Immature natural killer cell (primary cell): ENCODE measurements at places on chromosomes 6 and 20. TPM values are rescaled to one million over a fixed set of nuclear protein-coding genes. Genes with fewer than 3 reads are reported as not detected.

Gene BIRC7
- not detected for polyA plus RNA-seq

Gene NPEPL1
- 10.1 TPM for polyA plus RNA-seq

Gene RBM24
- not detected for polyA plus RNA-seq

Gene ECT2L
- not detected for polyA plus RNA-seq

Gene FAM209B
- polyA plus RNA-seq, result 0.56 TPM

Gene SYNDIG1
- polyA plus RNA-seq, result not detected

Gene LAMA2
- polyA plus RNA-seq, result 0.34 TPM

Gene MUC21
- polyA plus RNA-seq, result not detected

Gene HSF2
- 12.2 TPM for polyA plus RNA-seq

Gene SIRPD
- polyA plus RNA-seq, result 0.35 TPM

Gene PPT2
- polyA plus RNA-seq, result 13.1 TPM

Gene SLC22A1
- 0.44 TPM for polyA plus RNA-seq

Gene UBE2C
- 2.0 TPM for polyA plus RNA-seq

Gene ASIP
- 0.43 TPM for polyA plus RNA-seq

Gene CFAP61
- not detected for polyA plus RNA-seq

Gene BACH2
- polyA plus RNA-seq, result 8.0 TPM

Gene LY6G5C
- 4.6 TPM for polyA plus RNA-seq

Gene COL10A1
- not detected for polyA plus RNA-seq

Gene GRIK2
- polyA plus RNA-seq, result not detected

Gene FAXC
- not detected for polyA plus RNA-seq

Gene L3MBTL1
- polyA plus RNA-seq, result not detected

Gene PNPLA1
- polyA plus RNA-seq, result not detected

Gene THEMIS
- polyA plus RNA-seq, result 1.6 TPM

Gene EPHA7
- not detected for polyA plus RNA-seq

Gene SLC17A1
- polyA plus RNA-seq, result not detected

Gene LAMA4
- polyA plus RNA-seq, result not detected
